Activated naive CD4-positive, alpha-beta T cell treated with Interleukin-2 at 50 U/mL for 16 hours (primary cell): ENCODE measurements at places on chromosomes 7 and 10.

DNA sequence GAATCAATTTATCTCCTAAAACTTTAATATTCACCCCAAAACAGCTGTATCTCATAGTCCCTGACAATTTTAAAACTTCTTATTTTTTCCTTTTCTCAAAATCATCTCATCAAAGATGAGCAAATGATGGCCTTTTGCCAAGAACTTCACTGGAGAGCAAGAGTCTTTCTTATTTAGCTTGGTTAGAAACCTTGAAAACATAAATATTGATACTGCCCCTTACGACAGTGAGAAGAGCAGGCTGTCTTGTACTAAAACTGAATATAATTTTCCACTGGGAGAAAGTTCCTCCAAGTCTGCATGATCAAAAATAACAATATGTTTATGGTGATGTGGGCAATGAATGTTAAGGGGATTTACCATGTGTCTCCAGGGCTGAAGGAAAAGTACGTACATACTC, 109.0 kb downstream of the COL28A1 start:
- no peak for DNase-seq

DNA sequence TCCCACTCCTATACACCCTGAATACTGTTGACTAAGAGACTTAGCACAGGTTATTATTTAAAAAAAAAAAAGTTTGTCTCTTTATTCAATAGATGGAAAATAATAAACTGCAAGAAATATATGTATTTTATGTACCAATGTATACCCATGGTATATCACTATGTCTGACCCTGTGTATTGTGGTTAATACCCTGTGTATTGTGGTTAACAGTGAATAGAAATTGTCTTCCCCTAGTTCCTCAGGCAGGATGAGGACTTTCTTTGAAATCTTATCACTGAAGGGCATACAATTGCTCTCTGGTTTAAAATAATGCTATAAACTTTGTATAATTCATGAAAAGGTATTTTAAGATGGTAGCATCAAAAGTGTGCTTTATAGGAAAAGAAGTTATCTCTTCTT, 80.0 kb upstream of the TMEM106B start:
- DNase-seq, result no peak

- no peak for DNase-seq
These were observed 108.2 kb downstream of the INPP5A start for GRCh38 chr10:132645630-132646442.

DNA sequence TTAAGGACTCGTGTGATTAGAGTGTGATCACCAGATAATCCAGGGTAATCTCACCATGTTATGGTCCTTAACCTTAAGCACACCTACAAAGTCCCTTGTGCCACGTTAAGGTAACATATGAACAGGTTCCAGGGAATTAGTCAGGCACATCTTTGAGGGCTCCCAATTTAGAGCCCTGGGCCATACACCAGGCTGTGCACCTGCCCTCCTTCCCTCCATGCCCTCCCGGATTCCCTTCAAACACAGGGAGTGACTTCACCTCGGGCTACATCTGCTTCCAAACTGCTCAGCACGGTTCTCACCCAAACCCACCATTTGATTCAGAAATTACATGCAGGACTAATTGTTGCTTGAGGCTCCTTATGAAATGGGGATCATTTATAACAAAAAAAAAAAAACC, 93.9 kb upstream of the HABP2 start:
- DNase-seq, result no peak

DNA sequence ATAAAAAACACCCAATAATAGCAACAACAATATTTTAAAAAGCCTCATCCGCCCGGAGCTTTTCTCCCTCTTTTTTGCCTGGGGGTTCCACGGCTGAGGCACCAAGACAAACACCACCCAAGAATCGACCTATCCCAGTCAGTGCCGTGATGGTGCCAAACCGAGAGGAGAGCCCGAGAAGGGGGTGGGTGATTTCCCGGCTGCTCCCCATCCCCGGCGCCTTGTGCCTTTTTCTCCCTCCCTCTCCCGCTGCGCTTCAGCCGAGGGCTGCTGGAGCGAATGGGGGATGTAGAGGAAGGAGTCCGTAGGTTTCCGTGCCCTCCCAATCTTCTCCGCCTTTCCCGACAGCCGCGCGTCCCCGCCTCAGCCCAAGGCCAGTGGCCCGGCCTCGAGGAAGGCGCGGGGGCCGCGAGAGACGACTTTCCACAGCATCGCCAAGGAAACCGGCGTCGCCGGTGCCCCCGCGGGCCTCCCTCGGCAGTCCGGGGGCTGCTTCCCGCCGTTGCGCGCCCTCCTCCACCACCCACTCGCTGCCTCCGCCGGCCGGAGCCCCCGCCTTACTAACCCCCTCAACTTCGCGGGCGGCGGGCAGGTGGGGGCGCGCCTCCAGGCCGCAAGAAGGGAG, 1.3 kb downstream of the EGR2 start:
- DNase-seq, result peak; percentile 36

- DNase-seq, result peak; percentile 41
These were observed 16.6 kb downstream of the ACBD5 start for GRCh38 chr10:27223964-27224363.

GRCh38 chr7:996079-996872, 13.3 kb downstream of the CYP2W1 start:
- no peak for DNase-seq

DNA sequence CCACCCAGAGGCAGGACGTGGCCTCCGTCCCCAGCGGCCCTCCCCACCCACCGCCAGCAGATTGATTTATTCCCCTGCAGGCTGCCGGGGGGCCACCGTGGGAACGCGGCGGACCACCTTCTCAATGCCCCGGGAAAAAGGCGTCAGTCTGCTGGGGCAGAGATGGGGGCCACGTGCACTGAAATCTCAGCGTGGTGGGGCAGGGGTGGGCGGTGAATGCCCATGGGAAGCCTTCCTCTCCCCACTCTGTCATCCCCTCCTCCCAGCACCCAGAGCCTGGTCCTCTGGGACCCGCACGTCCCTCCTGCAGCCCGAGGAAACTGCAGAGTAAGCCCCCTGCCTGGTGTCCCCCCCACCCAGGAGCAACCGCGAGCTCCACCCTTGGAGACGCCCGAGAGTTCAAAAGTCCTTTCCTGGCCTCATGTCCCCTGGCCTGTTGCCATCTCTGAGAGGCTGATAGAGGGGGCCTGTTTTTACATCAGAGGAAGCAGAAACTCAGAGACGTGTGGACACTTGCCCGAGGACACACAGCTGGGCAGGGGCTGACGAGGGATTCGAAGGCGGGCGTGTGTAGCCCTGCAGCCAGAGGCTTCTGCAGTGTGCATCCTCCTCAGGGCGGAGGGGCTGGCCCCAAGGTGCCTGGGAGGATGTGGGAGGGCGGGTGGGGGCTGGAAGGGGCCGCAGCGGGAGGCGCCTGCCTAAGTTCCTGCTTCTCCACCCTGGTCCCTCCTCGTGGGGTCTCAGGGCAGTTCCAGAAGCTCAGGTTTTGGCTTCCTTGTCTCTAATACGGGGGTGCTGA, 21.8 kb downstream of the UNCX start:
- no peak for DNase-seq

DNA sequence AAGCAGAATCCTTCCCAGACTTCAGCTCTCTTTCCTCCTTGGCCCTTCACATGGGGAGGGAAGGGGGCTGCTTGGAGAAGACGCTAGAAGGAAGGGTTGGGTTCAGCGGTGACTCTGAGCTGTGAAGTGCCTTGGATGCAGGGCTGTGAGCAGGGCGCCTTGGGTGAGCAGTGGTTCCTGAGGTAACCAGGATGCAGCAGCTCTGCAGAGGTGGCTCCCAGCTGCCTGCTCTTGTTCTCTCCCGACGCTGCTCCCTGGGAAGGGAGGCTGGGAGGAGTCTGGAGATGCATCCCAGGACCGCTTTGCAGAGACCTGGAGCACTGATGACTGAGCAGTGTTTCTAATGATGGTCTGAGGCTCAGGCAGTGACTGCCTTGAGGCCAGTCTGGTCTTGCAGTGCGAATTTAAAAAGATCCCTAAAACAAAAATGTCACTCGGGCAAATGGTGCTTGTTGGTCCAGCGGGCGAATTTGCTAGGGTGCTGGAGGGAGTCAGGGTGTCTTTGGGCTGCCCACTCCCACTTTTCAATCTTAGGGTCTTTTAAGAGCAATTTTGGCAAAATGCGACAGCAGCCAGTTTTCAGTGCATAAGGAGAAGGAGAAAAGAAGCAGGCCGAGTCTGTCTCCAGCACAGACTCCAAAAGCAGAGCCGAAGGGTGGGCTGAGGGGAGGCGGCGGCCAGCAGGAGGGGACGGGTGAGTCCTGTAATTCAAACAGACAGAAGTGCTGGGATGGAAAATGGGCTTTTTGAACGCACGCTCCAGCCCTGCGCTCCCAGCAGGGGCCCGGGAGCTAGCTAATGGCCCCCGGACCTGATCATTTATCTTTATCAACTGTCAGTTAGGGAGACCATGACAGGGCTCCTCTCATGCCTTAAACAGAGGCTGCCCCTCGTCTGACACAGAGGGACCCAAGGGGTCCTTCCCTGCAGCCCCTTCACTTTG, 191.2 kb upstream of the SHH start:
- no peak for DNase-seq
